G401 (cell line): ENCODE measurements at places on chromosomes 16 and 17. TPM values are rescaled to one million over a fixed set of nuclear protein-coding genes. Genes with fewer than 3 reads are reported as not detected.

DNA sequence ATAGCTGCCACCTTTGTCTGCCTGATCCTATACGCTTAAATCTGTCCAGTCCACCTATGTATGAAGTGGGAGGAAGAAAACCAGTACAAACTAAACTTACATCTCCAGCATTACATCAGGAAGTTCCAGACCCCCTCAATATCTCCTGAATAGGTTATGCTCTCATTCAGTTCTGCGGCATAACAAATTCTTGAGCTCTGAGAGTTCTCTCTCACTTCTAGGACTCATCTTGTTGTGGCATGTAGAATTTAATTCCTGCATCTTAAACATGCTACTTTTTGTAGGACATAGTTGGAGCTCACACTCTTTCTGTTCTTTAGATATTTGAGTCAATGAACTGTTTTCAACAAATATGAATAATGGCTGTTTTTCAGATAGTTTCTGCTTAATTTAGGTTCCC is 662.5 kb downstream of the CDH11 start:
- no peak for DNase-seq

The VPS35 gene
- total RNA-seq: 177 and 200 TPM in 2 replicates

DNA sequence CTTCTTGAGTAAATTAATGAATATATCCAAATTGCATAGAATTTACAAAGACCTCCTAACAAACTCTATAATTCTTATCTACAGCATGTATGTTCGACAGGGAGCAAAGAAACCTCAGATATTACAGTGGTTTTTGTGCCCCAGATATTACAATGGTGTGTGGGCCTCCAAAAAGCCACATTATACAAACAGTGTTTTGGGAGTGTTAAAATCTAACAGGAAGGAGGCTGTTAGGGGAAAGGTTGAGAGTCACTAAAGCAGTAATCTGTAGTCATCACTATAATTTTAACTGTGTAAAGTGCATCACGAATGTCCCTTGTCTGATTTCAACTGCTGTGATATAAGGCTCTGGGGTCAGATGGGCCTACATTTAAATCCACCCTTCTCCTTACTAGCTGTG is 400.2 kb upstream of the C16orf82 start:
- DNase-seq: no peak

DNA sequence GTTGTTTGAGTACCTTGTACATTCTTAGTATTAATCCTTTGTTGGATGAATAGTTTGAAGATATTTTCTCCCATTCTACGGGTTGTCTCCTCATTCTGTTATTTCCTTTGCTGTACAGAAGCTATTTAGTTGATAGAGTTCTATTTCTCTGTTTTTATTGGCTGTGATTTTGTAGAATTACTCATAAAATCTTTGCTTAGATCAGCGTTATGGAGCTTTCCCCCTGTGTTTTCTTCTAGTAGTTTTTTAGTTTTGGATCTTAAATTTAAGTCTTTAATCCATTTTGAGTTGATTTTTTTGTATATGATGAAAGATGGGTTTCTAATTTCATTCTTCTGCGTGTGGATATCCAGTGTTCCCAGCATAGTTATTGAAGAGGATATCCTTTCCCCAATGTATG is 45.4 kb downstream of the NFATC3 start:
- no peak for DNase-seq

GRCh38 chr16:54286366-54287130 is at the start of gene IRX3:
Gene IRX3 (minus strand): TSS chr16:54286787. CDS start chr16:54286050, 737 bp downstream.
- peak; percentile 32 for DNase-seq

- DNase-seq: peak; percentile 52
These were observed 6.8 kb downstream of the PIEZO1 start for GRCh38 chr16:88778271-88778525.

- no peak for DNase-seq
These were observed 39.7 kb downstream of the TBCD start for GRCh38 chr17:82791532-82791931.

DNA sequence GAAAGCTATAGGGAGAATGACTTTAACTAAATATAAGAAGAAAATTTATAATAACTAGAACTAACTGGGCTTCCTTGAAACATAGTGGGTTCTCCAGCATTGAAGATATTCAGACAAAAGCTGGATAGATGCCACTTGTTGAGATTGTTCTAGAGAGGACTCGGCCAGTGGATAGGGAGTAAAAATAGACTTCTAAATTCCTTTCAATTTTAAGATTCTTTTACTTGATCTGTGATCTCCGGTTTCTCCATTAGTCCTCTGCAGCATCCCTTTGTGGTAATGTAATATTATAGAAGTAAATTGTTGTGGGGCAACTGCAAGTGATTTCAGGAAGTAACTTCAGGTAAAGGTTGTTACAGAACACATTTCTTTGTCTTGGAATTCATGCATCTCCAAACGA is 10.3 kb upstream of the RARA start:
- DNase-seq: no peak

The CSNK2A2 gene
- 23.9 and 34.4 TPM in 2 replicates for total RNA-seq

- DNase-seq: no peak
These were observed 166.7 kb downstream of the PRKCA start for GRCh38 chr17:66469088-66469442.

GRCh38 chr16:47064775-47065174 is 79.0 kb downstream of the NETO2 start:
- DNase-seq: no peak

The C17orf50 gene
- total RNA-seq: not detected in 2 replicates

DNA sequence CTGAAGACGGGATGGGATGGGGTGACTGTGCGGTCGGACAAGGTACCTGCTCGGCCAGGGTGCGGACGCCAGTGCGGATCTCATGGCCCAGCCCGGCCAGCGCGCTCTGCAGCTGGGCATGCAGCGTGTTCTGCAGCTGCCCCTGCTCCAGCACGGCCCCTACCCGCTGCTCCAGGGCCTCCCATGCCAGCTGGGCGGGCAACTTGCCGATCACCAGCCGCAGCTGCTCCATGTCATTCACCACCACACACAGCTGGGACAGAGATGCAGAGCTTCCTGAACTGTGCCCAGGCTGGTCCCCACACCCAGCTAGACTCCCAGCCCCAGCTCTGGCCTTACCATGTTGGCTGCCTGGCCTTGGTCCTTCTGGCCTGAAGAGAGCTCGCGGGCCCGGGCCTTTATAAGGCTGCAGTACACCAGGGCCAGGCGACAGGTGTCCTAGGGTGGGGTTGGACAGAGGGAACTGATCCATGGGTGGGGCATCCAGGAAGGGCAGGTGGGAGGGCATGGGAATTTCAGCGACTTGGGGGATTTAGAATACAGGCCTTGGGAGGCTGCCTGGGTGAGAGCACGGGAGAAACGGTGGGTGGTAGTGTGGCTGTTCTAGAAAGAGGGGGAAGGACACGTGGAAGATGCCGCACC is 9.8 kb downstream of the UNC13D start:
- no peak for DNase-seq

- no peak for DNase-seq
These were observed 71.9 kb upstream of the NOG start for GRCh38 chr17:56521414-56522141.

DNA sequence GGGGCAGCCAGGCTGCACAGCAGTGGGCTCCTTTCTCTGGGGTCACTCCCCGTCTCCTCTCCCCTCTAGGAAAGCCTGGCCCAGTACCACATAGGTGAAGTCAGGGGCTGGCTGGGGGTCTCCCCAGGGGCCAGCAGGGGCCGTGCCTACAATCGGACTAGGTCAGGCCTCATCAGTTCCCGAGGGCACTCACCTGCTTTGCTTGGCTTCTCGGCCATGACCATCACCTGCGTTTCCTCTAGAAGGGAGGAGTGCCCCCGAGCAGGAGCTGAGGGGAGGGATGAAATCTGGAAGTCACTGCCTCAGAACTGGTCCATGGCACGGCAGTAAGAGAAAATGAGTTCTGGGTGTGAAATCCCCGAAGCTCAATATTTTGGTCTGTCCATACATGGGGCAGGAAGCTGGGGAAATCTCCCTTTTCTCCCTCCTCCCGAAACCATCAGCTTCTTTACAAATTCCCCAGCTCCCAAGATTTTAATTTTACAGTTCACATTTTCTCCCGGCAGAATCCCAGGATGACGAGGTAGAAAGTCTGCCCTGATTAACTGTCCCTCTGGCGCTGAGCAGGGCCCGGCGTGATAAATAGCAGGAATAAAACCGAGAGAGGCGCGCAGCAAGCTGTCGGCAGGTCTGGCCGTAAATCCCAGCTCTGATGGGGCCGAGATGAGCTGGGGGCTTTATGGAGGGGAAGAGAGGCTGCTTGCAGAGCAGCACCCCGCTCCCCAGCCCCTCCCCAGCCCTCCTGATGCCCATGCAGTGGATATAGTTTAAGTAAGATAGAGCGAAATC is 172.1 kb downstream of the RBFOX3 start:
- DNase-seq: peak; percentile 61

- no peak for DNase-seq
These were observed 104.6 kb downstream of the TRIM37 start for GRCh38 chr17:59002126-59002525.

GRCh38 chr17:10197721-10198508 is 491 bp downstream of the GAS7 start:
- DNase-seq: no peak

DNA sequence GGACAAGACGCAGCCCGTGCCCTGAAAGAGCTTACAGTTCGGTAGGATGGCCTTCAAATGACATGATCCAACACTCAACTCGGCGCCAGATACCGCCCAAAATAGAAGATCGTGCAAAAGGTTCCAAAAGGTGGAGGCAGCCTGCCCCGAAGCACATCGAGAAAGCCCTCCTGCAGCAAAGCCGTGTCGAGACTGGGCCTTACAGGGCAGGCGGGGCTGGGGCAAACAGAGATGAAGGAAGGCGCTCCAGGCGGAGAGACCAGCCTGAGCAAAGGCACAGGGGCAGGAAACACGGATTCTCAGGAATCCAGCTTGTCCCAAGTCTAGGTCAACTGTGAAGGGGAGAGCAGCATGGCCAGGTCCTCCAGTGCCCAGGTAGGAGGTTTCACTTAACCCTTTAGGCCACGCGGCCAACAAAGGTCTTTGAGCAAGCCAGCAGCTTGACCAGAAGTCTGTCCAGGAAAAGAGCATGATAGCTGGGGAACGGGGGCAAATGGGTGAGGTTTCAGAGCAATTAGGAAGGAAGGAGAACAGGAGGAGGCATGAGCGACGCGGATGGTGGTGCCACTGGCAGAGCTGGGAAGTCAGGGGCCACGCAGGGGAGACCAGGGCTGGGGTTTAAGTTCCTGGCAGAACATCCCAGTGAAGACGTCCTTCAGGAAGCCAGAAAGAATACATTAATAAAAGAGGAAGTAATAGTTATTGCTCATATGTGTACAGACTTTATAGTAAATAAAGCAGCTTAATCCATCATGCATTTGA is 21.2 kb upstream of the EIF1 start:
- DNase-seq: no peak

GRCh38 chr16:6643080-6643686 is 689.5 kb upstream of the RBFOX1 start:
- peak; percentile 84 for DNase-seq

GRCh38 chr17:68196394-68197090 is 51.3 kb upstream of the AMZ2 start:
- no peak for DNase-seq

- DNase-seq: no peak
These were observed 791 bp upstream of the C17orf75 start for GRCh38 chr17:32342603-32343325.

DNA sequence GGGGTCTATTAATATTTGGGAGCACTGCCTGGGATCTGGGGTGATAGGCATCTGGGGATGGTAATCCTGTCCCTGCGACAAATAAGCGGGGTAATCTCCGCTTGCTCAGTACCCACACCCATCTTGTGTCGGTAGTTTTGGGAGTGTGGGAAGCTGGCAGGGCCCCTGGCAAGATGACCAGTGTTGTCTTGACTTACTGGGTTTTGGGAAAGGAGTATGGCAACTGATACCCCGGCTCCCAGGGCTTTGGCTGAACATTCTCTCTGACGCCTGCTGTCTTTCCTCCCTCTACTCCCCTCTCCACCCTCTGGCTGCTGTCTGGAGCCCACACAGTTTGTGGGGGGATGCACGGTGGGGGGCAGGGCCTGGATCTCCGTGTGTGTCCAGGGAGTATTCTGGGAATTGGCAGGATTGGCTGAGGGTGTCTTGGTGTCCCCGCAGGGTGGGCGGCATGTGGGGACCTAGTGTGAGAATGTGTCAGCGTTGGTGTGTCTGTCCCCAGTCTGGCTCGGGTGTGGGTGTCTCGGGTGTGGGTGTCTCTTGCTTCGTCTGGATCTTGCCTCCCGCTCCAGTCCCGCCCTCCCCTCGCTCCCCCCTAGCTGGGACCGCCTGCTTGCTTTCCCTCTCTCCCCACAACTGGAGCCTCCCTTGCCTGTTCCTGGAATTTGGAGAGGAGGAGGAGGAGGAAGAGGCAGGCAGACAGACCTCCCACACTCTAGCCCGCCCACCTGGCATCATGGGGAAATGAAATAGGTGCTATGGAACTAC is 12.0 kb downstream of the RARA start:
- no peak for DNase-seq

DNA sequence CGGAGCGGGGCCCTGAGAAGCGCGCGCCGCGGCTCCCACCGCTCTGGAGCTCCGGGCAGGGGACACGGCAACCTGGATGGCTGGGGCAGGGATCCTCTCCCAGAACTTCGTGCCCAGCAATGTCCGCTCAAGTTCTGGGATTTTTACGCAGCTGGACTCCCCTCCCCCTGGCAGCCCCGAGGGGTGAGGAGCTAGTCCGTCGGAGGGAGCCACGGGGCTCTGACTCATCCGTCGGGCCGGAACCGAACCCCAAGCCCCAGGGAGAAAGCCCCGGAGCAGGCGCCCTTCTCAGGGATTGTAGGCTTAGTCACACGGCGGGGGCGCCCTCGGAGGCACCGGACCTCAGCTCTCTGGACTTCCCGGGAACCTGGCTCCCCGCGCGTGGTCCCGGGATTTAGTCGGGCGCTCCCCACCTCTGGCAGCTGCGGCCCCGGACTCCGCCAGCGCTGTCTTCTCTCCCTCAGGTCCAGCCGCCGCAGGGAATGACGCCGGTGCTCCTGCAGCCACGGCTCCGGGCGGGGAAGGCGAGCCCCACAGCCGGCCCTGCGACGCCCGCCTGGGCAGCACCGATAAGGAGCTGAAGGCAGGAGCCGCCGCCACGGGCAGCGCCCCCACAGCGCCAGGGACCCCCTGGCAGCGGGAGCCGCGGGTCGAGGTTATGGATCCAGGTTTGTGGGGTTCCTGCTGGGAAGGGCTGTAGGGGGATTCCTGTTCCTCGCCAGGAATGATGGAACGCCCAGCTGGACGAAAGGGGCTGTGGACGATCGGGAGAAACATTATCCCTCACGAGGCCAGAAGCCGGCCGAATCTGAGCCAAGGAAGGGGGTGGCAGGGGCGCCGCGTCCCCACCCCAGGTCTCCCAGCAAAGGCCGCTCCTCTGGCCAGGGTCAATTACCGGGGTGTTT is 830 bp downstream of the SPHK1 start:
- no peak for DNase-seq

The CCL3 gene
- total RNA-seq: not detected in 2 replicates
